ENCODE measurements at places on chromosomes 11 and 22.

DNA sequence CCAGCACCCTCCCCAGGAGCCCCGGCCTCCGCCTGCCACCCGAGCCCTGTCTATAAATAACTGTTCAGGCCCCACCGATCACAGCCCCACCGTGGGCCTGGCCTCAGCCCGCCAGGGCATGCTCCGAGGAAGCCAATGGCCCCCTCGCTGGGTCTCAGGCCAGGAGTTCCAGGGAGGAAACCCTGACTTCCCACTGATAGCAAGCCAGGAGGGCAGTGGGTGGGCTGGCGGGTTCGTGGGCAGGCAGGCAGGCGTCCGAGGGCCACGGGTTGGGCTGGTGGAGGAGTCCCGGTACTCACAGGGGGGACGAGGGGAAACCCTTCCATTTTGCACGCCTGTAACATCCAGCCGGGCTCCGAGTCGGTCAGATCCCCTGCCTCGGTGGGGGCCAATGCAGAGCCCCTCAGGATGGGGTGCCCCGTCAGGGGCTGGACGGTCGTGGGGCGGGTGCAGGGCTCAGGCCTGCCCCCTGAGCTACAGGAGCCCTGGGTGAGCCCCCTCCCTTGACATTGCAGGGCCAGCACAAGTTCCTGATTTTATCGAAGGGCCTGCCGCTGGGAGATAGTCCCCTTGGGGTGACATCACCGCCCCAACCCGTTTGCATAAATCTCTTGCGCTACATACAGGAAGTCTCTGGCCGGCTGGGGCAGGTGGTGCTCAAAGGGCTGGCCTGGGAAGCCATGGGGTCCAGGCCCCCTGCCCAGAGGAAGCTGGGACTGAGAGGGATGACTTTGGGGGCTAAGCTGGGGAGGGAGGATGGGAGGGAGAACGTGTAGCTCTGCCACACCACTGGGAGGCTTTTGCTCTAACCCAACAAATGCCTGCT is at the start of gene SPI1:
SPI1 (minus strand) TSS at position 538 of the 826 bp plus-strand sequence; CDS start at position 344, 194 bp downstream.
- DNase-seq: no peak

GRCh38 chr22:35977136-35977535 is 51.5 kb downstream of the RBFOX2 start:
- DNase-seq: no peak

GRCh38 chr11:37115963-37116362 is 517.9 kb upstream of the RAG2 start:
- DNase-seq: no peak

DNA sequence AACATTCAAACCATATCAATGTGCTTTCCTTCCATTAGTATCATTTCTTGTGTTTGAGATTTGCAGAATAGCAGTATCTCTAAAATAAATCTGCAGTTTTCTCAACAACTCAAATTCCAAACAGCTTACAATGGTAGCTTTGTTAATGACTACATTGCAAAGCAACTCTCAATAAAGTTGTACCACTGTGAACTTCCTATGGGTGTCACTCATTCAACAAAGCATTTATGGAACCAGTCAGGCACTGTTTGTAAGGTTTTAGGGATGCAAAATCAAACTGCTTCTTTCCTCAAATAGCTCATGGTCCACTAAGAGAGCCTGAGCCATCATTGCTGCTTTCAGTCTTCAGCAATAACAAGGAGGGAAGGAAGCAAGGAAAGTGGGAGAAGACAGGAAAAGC is 91.0 kb downstream of the CCDC83 start:
- DNase-seq: no peak
